ENCODE measurements at places on chromosomes 1 and 21.

DNA sequence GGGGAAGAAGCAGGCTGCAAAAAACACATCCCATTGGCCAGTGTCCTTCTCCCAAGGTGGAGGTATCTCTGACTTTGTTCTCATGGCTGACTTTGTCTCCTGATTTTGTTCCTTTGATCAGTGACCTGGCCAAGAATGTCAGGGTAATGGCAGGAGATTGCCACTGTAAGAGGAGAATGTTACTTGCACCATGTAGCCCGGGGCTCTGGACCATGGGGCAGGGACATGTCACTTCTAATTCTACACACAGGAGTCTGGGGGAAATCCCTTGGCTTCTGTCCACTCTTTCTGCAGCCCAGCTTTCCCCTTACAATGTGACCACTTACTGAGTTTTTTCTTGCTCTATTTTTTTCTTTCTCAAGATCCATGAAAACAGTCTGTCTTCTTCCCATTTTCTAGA is 87.7 kb upstream of the LRRN2 start:
- no peak for DNase-seq

GRCh38 chr1:228176024-228176395 is 10.4 kb downstream of the IBA57 start:
- no peak for DNase-seq

GRCh38 chr1:23745515-23745914 is 2.2 kb downstream of the ELOA start:
- peak; percentile 37 for DNase-seq

DNA sequence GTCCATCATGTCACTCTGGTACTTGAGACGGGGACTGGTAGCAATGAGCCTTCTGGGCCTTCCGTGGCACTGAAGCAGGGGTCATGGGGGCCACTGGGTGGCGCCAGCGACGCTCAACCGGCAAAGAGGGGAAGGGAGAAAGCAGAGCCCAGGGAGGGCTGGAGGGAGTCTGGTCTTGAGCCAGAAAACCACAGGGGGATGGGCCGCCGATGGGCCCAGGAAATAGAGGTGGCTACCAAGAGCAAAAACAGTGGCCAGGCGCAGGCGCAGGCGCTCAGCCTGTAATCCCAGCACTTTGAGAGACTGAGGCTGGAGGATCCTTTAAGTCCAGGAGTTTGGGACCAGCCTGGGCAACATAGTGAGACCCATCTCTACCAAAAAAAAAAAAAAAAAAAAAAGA is 21.8 kb downstream of the EXOC8 start:
- DNase-seq = peak; percentile 18

DNA sequence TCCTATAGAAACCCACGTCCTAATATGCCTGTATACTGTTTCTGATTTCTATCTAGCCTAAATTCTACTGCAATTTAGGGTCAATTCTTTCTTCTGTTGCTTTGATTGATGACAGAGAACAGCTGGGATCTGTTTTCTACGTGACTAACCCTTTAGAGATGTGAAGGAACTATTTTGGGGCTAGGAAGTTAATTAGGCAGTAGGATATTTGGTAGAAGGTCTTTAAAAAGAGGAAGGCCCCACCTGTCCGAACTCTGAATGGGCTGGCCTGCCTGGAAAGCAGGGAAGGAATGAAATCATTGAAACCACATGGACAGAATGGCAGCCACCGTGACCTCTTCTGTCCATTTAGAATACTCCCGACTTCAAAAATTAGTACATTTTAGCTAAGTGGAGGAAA is 21.0 kb downstream of the EIF2D start:
- no peak for DNase-seq

DNA sequence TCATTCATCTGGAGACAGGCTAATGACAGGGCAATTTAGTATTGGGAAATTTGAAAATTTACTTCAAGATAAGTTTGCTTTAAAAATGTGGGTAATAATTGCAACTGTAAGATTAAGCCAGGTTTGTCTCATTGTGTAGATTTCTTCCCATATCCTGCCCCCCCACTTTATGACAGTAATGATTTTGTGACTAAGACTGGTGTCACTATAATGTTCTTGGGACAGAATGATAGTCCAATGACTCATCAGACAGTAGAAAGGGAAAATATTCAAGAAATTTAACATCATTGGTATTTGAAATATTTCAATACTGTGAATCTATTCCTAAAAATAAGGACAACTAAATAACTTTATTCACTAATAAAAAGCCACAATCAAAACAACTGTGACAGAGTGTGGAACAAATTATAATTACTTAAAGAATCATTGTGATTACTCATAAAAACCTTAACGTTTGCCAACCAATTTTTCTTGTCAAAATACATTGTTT is 36.7 kb downstream of the FH start:
- no peak for DNase-seq

GRCh38 chr1:175579956-175580750 is 163.2 kb downstream of the TNR start:
- no peak for DNase-seq

DNA sequence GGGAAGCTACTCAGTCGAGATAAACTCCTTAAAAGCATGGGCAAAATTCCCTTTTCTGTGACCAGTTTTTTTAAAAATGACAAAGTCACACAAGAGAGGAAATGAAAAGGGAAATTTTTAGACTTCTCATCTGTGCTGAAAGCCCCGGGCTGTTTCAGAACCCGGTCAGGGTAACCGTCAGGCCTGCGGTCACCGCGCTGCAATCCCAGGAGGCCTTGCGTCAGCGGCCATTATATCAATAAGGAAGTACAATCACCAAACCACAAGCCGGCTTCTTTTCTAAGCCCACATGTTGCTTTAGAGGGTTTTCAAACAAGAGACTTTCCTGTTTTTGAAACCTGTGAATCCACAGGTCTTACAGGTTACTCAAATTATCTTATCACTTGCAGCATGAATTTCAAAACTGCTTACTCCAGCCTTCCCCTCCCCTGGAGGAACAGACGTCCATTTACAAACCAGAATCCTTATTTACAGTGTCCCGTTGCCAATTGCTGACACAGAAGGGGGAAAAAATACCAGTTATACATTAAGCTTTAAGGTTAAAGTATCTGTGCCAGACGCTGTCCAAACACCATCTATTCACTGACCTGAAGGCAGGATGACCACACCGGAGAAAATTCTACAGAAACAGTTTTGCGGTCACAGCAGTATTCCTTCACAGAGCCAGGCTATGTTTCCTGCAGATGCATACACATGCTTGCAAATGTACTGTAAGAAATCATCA is 165.3 kb downstream of the TOMM20 start:
- peak; percentile 85 for DNase-seq

DNA sequence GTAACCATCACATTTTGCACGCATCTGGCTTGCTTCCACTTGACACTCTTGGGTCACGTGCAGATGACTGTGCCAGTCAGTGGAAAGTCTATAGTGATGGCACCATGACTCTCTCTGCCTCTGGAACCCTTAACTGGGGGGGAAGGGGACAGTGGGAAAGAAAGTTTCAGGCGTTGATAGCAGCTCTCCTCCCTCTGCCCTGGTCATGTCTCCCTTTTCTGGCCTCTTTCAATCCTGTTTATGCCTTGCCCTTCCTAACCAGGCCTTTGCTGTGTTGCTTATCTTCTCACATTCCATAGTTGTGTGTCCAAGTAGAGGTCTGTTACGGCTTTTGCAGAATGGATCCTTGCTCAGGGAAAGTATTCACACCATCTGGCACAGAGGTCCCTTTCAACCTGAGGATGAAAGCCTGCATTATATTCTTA is 93.5 kb downstream of the NRDC start:
- no peak for DNase-seq

- no peak for DNase-seq
These were observed 724.6 kb downstream of the USP25 start for GRCh38 chr21:16454399-16454798.

- no peak for DNase-seq
These were observed 63.8 kb downstream of the BCAR3 start for GRCh38 chr1:93617670-93618499.

DNA sequence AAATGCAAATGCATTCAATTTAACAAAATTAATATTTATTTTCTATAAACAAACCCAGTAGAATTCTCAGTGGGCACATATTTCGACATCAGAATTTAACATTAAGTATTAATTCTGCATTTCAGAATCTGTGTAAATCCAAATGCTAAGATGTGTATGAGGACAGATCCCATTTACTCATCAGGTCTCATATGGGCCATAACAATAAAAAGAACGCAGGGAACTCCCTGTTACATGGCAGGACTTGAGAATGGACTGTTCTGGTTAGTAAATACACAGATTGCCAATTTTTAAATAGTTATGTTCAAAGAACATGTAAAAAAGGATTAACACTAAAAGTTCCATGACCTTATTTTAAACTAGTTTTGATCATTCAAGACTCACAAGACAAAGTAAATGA is 104.0 kb downstream of the SLC30A10 start:
- no peak for DNase-seq

DNA sequence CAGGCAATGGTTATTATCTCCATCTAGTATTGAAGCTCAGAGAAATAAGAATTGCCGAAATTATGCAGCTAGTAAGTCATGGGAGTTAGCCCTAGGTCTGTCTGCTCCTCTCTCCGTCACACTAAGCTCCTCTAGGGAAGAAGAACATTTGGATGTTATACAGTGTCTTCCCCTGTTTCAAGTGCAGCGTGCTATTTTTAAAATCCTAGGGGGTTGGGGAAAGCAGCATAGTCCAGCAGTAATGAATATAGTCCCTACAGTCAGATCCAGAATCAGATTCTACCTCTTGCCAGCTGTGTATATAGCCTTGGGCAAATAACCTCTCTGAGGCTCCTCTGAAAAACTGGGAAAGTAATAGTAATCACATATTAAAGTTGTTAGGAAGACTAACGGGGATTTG is 44.5 kb upstream of the OSBPL9 start:
- no peak for DNase-seq
